ENCODE measurements at places on chromosomes 5 and 9.

DNA sequence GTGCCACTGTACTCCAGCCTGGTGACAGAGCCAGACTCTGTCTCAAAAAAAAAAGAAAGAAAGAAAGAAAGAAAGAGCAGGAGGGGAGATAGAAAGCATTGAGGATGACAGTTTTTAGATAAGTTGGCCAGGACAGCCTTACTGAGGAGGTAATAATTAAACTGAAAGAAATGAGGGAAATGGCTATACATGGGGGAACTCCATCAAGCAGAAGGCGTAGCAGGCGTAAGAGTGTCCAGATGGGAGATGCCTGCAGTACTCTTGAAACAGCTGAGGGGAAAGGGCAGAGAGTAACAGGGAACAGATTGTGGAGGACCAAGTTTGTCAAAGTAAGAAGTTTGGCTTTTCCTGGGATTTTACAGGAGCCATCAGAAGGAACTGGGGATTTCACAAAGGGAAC, 57.5 kb downstream of the HMGCS1 start:
- no peak for DNase-seq

DNA sequence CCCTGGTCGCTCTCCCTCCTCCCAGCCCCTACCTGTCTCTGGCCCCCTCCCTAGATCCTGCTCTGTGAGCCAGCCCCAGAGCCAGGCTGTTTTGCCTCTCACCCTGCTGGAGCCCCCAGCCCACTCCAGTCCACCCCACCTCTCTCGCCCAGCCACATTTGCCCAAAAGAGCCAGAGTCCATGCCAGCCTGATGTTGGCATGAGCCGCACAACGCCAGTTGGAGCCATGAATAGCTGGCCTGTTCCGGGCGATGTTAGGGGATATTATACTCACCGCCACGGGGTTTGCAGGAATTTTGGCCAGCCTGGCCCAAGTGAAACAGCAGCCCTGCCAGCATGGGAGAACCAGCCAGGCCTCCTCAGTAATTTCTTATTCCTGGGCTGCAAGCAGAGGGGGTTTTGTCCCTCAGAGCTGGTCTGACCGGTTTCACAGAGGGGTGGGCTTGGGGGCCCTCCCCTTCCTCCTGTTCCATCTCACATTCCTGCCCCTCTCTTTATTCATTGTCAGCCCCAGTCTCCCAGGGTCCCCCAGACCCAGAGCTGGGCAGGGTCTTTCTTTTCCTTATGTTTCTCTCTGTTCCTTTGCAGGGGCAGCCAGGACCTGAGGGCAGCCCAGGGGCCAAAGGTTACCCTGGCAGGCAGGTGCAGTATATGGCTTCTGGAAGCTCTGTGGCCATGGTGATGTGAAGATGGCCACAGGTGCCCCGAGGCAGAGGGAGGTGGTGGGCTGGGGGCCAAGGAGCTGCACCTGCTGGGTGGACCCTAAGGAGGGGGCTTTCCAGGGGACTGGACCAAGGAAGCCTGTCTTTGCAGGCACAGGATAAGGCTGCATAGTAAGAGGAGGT, 50.1 kb downstream of the COL27A1 start:
- no peak for DNase-seq

- DNase-seq = no peak
Measured at GRCh38 chr9:118482306-118482705, 778.1 kb downstream of the TLR4 start.

GRCh38 chr9:120100595-120100994, 479.4 kb downstream of the CDK5RAP2 start:
- DNase-seq = no peak

DNA sequence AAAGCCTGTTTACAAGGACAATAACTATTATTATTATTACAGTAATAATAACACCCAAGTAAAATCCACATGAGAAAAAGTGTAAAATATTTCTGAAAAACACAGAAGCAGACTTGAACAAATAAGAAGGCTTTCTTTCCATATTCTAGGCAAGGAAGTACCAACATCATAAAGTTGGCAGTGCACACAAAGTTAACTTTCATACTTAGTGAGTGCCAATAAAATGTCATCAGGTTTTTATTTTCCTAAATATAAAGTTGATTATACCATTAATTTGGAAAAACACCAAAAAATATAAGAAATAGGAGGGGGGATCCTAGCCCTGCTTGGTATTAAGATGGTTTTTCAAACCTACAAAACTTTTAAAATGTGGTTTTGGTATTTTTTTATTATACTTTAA, 161.4 kb downstream of the PRELID2 start:
- no peak for DNase-seq

DNA sequence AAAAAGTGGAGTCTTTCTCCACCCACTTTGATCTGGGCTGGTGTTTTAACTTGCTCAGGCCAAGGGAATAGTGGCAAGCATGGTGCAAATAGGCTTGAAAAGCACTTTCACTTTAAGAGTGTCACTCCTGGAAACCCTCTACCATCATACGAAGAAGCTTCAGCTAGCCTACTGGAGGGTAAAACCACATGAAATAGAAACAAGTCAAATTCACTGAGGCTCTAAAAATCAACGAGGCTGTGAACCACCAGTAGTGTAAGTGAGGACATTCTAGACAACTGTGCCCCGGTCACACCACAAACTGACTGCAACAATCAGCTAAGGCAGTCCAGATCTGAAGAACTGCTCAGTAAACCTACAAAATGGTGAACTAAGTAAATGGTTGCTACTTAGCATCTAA, 2366.3 kb upstream of the C9orf72 start:
- no peak for DNase-seq

DNA sequence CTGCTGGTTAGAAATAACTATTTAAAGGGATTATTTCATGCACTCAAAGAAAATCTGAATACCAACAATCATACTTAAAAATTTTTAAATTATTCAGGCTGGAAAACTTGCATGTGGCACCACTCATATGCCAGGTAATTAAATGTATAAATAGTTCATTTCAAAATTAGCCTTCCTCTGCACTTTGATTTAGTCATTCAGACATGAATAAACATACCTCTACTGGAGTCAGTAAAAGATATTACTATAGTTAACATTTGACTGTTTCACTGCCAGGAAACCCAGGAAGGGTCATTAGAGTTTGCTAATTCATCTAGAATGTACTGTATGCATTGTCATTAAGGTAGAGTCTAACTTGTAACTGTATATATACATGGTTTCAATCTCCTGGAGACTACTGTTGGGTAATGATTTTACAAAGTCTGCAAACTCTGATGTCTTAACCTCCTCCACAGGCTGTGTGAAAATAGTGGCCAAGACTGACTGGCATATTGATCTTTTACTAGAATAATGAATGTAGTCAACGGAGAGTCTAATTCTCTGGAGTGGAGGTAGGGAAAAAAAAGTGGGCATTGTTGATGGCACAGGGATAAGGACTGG, 43.7 kb downstream of the TEX10 start:
- no peak for DNase-seq

DNA sequence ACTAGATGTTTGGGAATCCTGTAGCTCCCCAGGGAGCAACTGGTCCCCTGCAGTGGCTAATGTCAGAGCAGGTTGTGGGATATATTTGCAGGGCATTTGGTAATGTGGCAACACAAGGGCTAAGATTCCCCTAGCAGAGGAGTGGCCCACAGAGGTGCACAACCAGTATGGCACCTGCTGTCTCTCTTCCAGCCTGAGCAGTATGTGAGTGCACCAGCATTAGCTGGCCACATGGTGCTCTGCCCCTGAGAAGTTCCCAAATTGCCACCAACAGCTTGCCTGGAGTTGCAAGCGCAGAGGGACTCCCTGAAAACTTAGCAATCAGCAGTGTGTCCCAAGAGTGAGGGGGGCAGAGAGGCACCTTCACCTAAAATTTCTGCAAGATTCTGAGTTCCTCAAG, 53.2 kb upstream of the SNCAIP start:
- DNase-seq = no peak

- DNase-seq = no peak
Measured at GRCh38 chr5:121841892-121842291, 9.8 kb upstream of the FTMT start.

GRCh38 chr9:99811172-99811571, 10.5 kb upstream of the NR4A3 start:
- no peak for DNase-seq

All from AG10803 (cell line).